Neuronal stem cell (in vitro differentiated cells): ENCODE measurements at places on chromosomes 2 and 18.

- DNase-seq, result no peak
These were observed 70.9 kb downstream of the PTRHD1 start for GRCh38 chr2:24722141-24722790.

- no peak for DNase-seq
These were observed 292.8 kb downstream of the LNPK start for GRCh38 chr2:175709248-175709647.

GRCh38 chr2:195756218-195756942 is 99.4 kb downstream of the SLC39A10 start:
- DNase-seq, result no peak

GRCh38 chr2:144431998-144432397 is 87.9 kb downstream of the ZEB2 start:
- DNase-seq, result no peak

GRCh38 chr2:134361648-134362047 is 107.8 kb downstream of the MGAT5 start:
- no peak for DNase-seq

DNA sequence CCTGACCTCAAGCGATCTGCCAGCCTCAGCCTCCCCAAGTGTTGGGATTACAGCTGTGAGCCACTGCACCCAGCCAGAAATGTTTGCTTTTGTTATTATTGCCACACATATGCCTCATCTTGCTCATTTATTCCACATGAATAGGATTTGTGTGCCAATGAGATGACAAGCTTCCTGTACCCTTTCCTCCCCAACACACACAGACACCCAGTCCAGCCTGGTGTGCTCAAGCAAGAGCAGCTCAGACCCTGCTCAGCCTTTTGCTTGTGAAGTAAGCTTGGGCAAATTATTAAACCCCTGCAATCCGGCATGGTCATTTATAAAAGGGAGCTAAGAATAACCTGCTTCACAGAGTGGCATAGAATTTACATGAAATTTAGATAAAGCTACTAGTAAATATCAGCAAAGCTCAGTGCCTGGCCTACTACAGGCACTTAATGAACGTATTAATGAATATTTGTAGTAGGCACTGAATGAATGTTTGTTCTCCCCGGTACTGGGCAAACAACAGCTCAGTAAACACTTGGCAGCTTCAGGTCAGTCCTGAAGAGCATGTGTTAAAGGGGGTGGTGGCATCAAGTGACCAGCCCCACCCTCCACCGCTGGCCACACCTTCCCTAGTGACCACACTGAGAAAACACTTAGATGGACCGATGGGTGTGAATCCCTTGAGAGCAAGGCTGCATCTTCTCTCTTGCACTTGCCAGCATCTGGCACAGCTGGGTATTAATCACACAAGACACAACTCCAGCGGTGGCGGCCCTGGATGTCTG is 280.2 kb downstream of the SRBD1 start:
- no peak for DNase-seq

- DNase-seq, result no peak
These were observed 205.2 kb downstream of the PRKCE start for GRCh38 chr2:45856391-45857274.

GRCh38 chr2:1922402-1923025 is 178.2 kb upstream of the PXDN start:
- DNase-seq, result no peak

DNA sequence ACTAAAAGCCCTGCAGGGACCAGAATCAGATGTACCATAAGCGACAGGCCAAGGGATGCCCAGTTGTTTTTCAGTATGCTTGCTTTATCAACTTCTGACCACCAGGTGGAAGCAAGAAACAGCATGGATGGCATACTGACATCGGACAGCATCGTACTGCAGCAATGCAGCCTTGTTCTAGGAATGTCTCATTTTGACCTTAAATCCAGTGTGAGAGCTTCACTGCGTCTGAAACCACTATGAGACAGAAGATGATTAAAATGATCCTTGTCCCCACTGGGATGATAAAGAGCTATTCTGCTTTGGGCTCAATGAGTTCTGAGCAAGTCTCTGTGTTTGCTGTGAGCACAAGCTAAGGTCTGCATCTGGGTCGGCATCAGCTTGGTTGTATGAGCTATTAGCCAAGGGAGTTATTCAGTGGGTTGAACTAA is 54.3 kb downstream of the CDK15 start:
- DNase-seq, result peak; percentile 76

GRCh38 chr2:62947403-62947802 is 103.2 kb upstream of the OTX1 start:
- DNase-seq, result no peak

- no peak for DNase-seq
These were observed 28.5 kb downstream of the CIB4 start for GRCh38 chr2:26612522-26613240.

GRCh38 chr2:47249157-47249900 is 94.2 kb upstream of the STPG4 start:
- DNase-seq, result no peak

DNA sequence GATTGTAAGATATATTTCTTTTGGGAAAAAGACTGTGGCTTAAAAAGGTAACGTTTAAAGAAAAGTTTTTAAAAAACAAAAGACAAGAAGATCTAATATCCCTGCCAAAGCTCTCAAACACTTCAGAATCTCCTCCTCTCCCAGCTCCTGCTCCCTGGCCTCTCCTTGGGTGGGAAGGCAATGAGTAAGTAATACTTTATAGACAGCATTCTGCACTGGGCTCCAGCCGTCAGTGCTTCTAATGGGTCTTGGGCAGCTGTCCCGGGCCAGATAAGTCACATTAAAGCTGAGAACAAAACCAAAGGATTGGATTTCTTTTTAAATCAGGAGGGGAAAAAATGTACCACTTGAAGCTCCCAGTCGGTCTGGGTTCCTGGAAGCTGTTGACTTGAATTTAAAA is 133.7 kb downstream of the ALPK2 start:
- DNase-seq, result no peak

- peak; percentile 8 for DNase-seq
These were observed 347.5 kb downstream of the CELF4 start for GRCh38 chr18:37218022-37218590.

DNA sequence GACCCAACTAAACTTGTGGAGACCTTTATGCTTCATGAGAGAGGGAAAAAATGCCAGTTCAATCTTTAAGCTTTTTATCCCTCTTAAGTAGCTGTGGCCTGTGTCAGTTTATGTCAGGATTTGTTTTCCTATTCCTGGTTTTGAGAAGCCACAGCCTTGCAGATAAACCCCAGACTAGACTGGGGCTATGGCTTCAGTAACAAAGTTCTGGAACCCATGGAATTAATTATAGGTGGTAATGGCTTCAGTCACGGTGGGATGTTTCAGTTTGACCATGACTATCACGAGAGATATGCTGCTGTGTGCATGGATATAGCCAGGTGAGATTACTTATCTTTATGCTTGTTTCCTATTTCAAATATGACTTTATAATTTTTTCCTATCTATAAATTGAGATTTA is 134.8 kb downstream of the RAPGEF4 start:
- no peak for DNase-seq

DNA sequence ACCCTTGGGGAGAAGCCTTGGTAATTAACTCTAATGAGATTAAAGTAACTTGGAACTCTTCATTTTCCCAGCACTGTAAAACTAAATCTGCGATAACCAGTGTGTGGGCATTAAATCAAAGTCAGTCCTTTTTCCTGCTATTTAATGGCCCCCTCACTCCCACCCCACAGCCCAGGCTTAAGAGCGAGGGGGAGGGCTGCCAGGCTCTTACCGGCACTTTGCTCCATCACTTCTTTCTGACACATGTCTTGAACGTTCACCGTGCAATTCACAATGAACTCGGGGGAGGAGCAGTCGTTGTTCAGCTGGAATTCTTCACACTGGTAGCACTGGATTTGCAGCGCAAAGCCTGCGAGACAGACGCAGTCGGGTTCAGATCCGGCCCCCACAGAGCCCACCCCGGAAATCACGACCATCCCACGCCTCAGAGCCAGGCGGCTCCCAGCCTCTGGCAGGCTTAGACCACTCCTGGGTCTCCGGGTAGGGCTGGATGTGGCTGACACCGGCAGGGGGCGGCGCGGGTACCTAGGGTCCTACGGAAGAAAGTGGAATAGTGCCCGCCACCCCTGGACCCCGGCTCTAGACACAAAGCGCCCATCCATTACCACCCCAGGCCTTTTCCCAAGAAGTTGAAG is 1.7 kb downstream of the LYPD1 start:
- no peak for DNase-seq

- DNase-seq, result no peak
These were observed 173.5 kb downstream of the ZFP36L2 start for GRCh38 chr2:43052944-43053306.

DNA sequence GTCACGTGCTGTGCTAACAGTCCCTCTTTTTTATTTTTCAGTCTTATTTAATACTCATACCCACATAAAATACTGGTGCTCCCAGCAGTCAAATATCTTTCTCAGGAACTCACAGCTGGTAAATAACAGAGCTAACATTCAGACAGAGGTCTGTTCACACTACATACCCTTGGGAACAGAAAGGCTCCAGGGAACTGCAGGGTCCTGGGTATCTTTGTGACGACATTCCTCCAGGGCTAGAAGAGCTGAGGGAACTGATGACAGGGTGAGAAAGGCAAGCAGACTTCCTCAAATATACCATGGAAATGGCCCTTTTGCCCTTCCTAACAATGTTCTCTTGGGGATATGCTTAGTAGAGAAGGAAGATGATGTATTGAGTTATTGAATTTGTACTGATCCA is 19.3 kb downstream of the PDE6D start:
- no peak for DNase-seq

- no peak for DNase-seq
These were observed 4.4 kb upstream of the FARP2 start for GRCh38 chr2:241351640-241352031.

DNA sequence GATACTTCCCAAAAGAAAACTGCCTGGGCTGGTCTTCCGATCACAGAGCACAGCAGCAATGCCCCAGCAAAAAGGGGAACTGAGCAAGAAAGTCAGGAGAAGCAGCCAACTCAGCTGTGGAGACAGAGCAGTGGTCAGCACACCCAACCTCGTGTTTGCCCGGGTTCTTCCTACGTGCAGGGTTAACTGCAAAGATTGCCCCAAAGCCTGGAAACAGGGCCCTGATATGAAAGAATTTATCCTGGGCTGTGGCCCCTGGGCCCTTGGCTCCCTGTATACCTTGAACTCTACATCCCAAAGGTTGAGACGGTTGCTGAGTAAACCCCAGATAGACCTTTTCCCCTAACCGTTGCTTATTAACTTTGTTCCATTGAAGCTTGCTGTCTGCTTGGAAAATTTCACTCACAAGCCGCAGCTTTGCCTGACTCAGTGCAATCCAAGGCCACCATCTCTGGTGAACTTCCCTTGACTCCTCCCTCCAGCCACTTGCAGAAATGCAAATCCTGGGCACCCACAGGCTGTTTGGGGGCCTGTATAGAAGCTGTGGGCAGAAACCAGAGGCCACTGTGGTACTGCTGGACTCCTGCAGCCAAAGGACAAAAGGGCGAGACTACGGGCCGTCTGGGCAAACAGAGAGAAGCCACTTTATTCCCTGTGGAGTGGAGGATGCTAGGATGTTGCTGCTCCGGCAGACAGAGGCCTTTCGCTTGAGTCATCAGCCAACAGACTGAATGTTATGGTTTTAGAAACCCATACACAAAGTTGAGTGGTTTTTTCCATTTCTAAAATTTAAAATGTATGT is 18.2 kb downstream of the NRP2 start:
- DNase-seq, result no peak

DNA sequence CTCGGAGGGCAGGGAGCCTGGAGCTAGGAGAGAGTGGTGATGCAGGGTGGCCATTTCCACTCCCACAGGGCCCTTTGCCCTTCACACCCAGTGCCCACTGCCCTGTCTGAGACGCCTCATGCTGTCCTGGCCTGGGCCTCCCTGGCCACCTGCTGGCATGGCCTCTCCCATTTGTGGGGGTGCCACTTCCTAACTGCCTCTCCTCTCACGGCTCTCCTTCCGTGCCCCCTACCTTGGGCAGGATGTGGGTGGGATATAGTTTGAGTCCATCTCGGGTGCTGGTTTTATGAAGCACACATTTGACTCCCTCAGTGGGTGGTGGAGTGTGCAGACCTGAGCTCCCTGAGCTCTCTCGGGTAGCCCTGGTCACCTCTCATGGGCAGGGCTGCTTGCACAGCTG is 46.0 kb downstream of the DGKD start:
- DNase-seq, result no peak

GRCh38 chr2:174776223-174776622 is 12.0 kb upstream of the CHRNA1 start:
- DNase-seq, result no peak

GRCh38 chr2:56148825-56149224 is 35.0 kb upstream of the CCDC85A start:
- no peak for DNase-seq

- no peak for DNase-seq
These were observed 1.5 kb downstream of the HOXD1 start for GRCh38 chr2:176189681-176190641.

GRCh38 chr2:171404719-171405118 is 29.1 kb downstream of the METTL8 start:
- DNase-seq, result no peak

DNA sequence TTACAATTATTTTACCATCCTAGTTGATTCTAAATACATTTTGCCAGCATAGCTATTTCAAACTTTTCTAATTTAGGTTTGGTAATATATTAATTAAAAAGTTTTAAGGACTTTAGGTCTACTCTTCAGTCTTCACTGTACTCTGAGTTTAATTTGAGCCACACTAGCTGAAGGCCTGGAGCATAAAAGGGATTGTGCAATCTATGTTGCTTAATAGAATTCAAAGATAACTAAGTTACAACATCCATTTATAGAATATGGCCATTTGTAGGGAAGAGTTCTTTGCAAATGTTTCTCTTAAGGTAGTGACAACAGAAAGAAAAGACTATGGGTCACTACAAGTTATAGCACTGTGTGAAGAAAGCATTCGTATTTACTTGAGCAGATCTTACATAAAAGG is 702.2 kb upstream of the NRXN1 start:
- no peak for DNase-seq

- no peak for DNase-seq
These were observed 260.7 kb downstream of the FHOD3 start for GRCh38 chr18:36558234-36558633.

DNA sequence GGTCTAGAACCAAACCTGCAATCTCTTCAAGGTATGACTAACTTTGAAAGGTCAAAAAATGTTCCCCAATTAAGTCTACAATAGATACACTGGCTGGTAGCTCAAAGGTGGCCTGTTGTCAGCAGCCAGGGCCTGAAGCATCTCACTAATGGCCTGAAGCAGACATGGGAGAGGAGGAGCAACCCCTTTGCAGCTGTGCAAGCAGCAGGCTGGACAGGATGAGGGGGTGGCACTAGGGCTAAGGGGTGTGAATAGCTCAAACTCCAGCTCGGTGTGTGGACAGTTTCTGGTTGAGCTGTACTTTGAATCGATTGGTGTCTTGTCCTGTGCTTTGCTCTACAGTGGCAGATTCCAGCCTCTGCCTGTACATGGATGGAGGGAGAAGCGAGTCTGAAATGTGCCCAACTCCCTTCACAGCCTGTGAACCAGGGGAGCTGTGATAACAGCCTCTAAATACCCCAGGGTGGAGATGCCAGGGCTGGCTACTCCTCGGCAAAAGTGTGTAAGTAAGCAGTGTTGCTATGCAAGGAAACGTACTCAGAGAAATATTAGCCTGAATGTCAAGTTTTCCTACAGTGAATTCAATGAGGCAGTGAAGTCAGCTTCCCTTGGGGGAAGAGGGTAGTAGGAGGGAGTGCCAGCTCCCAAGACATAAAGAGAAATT is 34.7 kb upstream of the DTNB start:
- DNase-seq, result no peak

GRCh38 chr2:69213201-69213600 is 173.8 kb downstream of the GFPT1 start:
- no peak for DNase-seq

GRCh38 chr2:233832869-233833311 is 21.4 kb downstream of the HJURP start:
- DNase-seq, result peak; percentile 54
